Erythroblast (primary cell): ENCODE measurements at places on chromosomes 3 and 15.

GRCh38 chr15:82111918-82112317 is 66.1 kb upstream of the MEX3B start:
- DNase-seq: no peak

DNA sequence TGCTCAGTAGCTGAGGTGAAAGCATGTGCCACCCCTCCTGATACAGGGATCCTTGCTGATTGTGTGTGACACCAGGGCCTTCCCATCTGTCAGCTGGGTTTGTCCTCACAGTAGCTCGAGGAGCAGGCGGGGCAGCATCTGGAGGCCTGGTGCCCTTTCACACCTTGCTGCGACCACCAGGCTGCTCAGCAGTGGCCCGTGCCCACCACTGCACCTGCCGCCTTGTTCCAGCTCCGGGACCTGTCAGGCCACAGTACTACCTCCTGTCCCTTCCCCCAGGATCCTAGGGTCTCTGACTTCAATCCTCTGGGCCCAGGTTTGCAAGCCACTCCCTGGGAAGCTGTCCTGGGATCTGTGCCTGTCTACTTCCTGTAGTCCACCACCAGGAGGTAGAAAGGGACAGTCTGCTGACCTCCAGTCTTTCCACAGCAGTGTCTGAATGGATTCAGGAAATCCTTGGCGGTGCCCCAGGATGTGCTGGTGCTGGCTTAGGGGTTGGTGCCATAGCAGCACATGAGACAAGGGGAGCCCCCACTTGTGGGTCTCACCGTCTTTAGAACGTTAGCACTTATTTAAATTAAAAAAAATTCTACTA is 27.5 kb downstream of the APBA2 start:
- DNase-seq: no peak

- DNase-seq: no peak
Measured at GRCh38 chr15:89187986-89188514, 33.3 kb downstream of the RLBP1 start.

GRCh38 chr15:56469483-56469882 is 4.5 kb upstream of the MNS1 start:
- DNase-seq: no peak

GRCh38 chr3:177427540-177427939 is 230.3 kb upstream of the TBL1XR1 start:
- DNase-seq: no peak

DNA sequence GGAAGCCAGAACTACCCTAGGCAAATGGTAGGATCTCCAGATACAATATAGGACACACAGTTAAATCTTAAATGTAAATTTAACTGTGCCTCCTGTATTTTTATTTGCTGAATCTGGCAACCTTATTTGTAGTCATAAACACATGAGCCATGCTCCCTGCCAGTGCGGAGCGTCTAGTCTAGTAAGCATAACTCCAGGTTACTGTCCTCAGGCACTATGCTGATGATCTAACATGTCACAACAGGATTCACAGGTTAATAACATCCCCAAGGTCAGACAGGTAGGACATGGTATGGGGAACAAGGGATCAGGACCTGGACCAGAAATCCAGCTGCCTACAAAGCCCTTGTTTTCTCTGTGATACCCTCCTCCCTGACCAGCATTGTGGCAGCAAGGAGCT is 305.1 kb downstream of the CACNA2D3 start:
- no peak for DNase-seq
